ENCODE measurements at places on chromosomes 2 and 18.

DNA sequence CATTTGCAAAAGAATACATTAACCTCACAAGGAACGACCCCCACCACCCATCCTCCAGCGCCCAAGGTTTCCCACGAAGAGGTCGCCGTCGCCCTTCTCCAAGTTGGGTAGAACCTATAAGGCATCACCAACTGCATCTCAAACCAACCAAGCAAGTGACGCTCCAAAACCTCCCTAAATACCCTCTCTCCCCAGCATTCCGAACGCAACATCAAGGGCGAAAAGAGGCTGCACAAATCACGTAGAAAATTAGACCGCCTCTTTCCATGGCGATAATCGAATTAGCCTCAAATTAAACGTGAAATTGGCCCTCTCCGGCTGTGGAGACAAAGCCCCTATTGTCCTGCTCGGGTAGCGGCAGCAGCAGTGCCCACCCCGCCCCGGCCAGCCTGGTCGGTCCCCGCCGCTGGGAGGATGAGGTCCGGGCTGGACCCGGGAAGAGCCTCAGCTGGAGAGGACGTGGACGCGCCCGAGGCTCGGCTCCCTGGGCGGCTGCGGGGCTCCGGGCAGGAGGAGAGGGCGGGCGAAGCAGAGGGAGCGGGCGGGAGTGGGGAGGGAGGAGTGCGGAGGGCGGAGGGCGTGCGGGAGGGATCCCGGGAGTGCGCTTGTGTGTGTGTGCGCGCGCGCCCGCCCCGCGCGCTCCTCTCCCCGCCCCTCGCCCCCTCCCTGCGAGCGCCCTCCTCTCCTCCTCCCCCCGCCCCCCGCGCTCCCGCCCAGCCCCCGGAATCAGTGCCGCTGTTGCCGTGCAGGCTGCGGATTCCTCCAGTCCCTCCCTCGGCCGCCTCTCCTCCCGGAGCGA is at the start of gene SPTBN1:
TSS of gene SPTBN1 (plus strand) at position 765 of the 799 bp plus-strand sequence. CDS start 70,092 bp downstream, outside the sequence.
- DNase-seq: peak; percentile 99

DNA sequence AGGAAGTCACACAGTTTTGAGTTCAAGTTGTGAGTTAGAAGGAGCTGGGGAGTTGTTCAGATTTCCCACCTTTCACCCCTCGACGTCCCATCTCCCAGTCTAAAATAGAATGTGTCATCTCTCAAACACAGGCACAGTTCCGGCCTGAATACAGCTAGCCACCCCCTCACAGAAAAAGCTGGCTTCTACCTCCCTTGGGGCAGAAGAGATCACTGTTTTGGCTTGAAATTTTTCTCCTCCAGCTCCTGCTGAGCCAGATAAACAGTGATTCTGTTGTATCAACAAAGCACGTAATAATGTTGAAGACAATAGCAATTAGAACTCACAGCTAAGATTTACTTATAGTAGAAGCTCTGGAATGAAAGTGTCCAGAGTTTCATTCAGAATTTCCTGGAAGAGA is 74.7 kb downstream of the KIAA2012 start:
- no peak for DNase-seq

- no peak for DNase-seq
Measured at GRCh38 chr2:67790622-67791021, 272.2 kb downstream of the C1D start.

GRCh38 chr2:464562-465309 is 176.8 kb upstream of the ALKAL2 start:
- no peak for DNase-seq
